Left lobe of liver (tissue), 2 donors: ENCODE measurements at places on chromosomes 2 and 18. TPM values are rescaled to one million over a fixed set of nuclear protein-coding genes. Genes with fewer than 3 reads are reported as not detected.
A peak's percentile ranks its signal among the peaks of the same experiment; 100 is the strongest.

The ATRAID gene
- total RNA-seq, result 31.8 TPM

The TFCP2L1 gene
- total RNA-seq, result 0.30 TPM

The ERICH2 gene
- 1.5 TPM for total RNA-seq

The MALL gene
- total RNA-seq, result 1.6 TPM

The KCNS3 gene
- 4.7 TPM for total RNA-seq

The MYO7B gene
- total RNA-seq, result 0.63 TPM

The RIOK3 gene
- 41.0 TPM for total RNA-seq

The TANC1 gene
- 5.0 TPM for total RNA-seq

The NOL4 gene
- 2.8 TPM for total RNA-seq

The ZNF396 gene
- total RNA-seq, result 1.2 TPM

The UPP2 gene
- total RNA-seq, result 0.91 TPM

- DNase-seq, result no peak
Observed at GRCh38 chr2:27493948-27494283, 1.1 kb downstream of the FNDC4 start.

DNA sequence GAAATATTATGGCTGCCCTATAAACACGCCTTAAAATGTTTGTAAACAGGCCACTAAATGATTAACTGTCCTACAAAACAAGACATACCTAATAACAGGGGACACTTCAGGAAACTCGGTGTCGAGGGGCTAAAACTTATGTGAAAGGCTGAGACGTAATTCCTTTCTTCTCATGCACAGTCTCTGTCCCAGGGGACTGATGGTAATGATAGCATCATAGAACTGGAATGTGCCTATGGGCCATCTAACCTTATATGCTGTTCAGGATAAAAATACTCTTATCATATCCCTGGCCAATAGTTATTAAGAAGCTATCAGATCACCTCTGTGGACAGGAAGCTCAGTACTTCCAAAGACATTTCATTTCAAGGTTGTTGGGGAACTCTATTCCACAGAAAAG, 252.6 kb upstream of the RASGRP3 start:
- no peak for DNase-seq

DNA sequence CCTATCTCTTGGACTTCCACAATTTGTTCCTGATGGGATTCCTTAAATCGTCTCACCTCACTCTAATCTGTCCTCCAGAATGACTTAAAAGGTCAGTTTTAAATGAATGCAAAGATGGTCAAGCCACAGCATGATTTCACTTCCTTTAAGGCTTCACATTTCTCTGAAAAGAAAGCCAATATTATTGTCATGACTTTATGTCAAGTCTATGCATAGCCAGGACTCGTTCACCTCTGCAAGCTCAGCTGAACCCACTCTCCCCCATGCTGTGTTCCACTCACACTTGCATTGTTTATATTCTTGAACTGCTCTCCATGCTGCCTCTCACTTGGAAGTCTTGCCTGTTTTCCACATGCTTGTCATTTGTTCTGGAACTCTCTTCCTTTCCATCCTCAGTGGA, 298.4 kb upstream of the MMADHC start:
- DNase-seq, result no peak

GRCh38 chr18:55455938-55456337, 132.1 kb downstream of the TCF4 start:
- DNase-seq, result no peak

GRCh38 chr2:151157000-151157735, 104.5 kb downstream of the RBM43 start:
- no peak for DNase-seq

GRCh38 chr18:74389991-74390390, 67.1 kb downstream of the DIPK1C start:
- no peak for DNase-seq

GRCh38 chr2:226772389-226773179, 27.0 kb downstream of the IRS1 start:
- DNase-seq, result no peak

DNA sequence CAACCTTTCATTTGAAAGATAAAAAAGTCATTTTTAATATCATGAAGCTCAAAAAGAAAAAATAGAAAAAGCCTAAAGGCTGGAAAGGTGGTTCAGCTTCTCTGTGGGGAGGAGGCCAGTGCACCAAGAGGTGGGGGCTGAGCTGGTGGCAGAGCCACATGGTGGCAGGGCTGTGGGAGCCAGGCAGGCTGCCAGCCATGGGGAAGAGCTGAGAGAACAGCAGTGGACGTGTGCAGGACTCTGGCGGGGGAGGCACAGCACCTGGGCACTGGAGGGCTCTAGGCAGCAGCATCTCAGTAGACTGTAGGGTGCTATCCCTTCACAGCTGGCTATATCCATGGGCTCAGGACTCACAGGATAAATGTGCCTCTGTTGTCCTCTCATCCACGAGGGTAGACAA, 47.8 kb downstream of the STK25 start:
- no peak for DNase-seq

- no peak for DNase-seq
Observed at GRCh38 chr18:5158587-5158986, 38.5 kb downstream of the AKAIN1 start.

- DNase-seq, result no peak
Observed at GRCh38 chr18:11658989-11659388, 30.1 kb upstream of the GNAL start.

- peak; percentile 58 for DNase-seq
Observed at GRCh38 chr2:233061591-233062450, 1.7 kb downstream of the INPP5D start.

DNA sequence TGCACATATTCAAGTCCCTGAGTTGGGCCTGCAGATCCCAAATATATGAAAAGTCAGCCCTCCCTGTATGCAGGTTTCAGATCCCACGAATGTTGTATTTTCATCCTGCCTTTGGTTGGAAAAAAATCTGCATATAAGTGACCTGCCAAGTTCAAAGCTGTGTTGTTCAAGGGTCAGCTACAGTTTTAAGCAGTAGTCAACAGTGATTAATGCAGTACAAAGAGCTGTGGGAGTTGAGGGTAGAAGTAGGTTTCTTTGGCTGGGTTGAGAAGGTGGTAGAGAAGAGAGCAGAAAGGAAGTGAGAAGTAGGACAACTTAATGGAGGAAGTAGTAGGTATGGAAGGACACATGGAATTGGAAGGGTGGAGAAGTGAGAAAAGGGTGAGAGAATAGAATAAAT, 127.9 kb downstream of the ANKRD44 start:
- no peak for DNase-seq

- no peak for DNase-seq
Observed at GRCh38 chr2:174436351-174436750, 40.8 kb downstream of the SCRN3 start.

GRCh38 chr2:14451312-14451711, 181.2 kb upstream of the LRATD1 start:
- no peak for DNase-seq

- no peak for DNase-seq
Observed at GRCh38 chr2:43495727-43496126, 100.1 kb downstream of the THADA start.

GRCh38 chr18:811892-812375, at the start of gene YES1:
Gene YES1, minus strand, starts transcription at chr18:812242. Its CDS starts 55,415 bp downstream, at chr18:756827.
- peak; percentile 84 for DNase-seq

GRCh38 chr2:209771474-209772289, at the start of gene UNC80:
Gene UNC80, plus strand, starts transcription at chr2:209771832. Its CDS starts 241 bp downstream, at chr2:209772073.
- DNase-seq, result peak; percentile 52

GRCh38 chr2:71552356-71552755, 99.0 kb downstream of the DYSF start:
- no peak for DNase-seq

DNA sequence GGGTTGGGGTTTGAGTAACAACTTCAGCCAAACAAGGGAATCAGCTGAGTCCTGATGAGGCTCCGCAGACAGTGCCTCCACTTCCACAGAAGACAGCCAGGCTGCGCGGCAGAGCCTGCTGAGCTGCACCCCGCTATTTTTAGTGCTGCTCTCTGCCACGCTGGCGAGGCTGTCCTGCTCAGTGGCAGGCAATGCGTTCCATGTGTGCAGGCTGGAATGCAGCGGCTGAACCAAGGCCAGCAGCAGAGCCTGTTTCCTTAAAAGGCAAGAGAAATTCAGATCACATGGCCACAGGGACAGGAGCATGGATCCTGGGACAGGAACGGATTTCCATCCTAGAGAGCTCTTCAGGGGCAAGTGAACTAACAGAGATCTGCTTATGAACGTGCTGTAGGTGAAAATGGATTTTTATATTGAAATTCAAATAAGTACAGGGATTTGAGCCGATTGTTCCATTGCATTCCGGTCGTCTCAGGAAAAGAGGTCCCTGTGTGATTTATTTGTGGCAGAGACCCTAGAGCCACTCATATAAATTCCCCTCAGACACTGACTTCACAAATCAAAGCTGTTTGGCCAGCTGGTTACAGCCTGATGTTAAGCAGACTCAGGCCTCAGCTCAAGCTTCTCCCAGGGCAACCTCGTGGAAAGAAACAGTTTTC, 98.7 kb downstream of the COL6A3 start:
- peak; percentile 54 for DNase-seq

- DNase-seq, result no peak
Observed at GRCh38 chr2:102508863-102509262, 35.8 kb downstream of the SLC9A4 start.

DNA sequence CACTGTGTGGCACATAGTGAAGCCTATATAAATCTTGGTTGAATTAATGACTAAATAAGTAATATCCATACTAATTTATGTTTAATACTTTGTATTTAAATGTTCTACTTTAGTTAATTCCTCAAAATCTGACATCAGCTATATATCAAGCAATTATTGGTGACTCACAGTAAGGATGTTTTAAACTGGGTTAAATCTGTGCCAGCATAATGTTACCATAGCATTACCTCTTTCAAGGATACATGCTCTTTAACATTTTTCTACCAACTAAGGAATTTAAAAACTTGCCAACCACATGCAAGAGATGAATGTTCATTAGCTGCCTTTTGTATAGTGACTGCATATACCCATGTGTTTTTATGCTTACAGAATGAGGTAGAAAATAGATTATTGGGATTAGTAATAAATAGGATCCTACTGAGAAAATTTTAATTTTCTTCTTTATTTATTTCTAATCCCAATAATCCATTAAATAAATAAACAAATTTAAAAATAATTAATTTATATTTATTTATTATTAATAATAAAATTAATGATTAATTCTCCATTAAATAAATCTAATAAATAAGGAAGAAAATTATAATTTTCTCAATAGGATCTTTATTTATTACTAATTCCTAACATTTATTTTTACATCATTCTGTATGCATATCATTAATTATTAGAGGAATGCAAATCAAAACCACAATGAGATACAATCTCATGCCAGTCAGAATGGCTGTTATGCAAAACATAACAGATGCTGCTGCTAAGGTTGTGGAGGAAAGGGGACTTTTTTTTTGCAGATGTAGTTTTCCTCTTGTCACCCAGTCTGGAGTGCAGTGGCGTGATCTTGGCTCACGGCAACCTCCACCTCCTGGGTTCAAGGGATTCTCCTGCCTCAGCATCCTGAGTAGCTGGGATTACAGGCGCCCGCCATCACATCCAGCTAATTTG, 410.7 kb upstream of the DSEL start:
- no peak for DNase-seq

GRCh38 chr2:55164534-55165480, 67.3 kb downstream of the CLHC1 start:
- no peak for DNase-seq

- no peak for DNase-seq
Observed at GRCh38 chr2:165846056-165846455, 52.0 kb upstream of the GALNT3 start.

DNA sequence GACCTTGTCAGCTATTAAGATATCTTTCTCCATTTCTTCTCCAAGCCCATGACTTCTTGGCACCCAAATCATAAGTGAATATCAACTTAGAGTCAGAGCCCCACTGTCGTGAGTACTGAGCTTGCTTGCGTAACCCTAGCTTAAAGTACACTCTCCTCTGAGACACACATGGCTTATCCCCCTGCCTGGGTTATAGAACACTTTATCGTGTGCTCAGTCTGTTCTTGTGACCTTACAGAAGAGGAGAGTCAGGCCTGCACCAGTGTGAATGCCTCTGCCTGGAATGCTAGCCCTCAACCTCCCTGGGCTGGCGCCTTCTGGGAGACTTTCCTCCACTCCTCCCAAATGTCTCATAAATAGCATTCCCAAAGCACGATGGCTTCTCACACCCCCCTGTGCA, 79.3 kb downstream of the CEP192 start:
- DNase-seq, result no peak

- DNase-seq, result peak; percentile 50
Observed at GRCh38 chr2:15765686-15766302, 174.1 kb downstream of the DDX1 start.
